Kidney (tissue), 22 donors: ENCODE measurements at places on chromosomes 4 and X. TPM values are rescaled to one million over a fixed set of nuclear protein-coding genes. Genes with fewer than 3 reads are reported as not detected.

TXK gene
- total RNA-seq = 7.9 TPM

TFE3 gene
- total RNA-seq = 47.3 TPM

MXRA5 gene
- 12.2 TPM for total RNA-seq

VSIG1 gene
- 1.4 TPM for total RNA-seq

HSFX1 gene
- 0.98 TPM for total RNA-seq

HSD17B13 gene
- total RNA-seq = not detected

VCX3B gene
- total RNA-seq = 0.38 TPM

DCAF4L1 gene
- 0.16 TPM for total RNA-seq
